Posterior cingulate gyrus (tissue), 11 donors: ENCODE measurements at places on chromosomes 4 and X.

GRCh38 chrX:99914635-99915034, 495.4 kb downstream of the PCDH19 start:
- no peak for DNase-seq

- no peak for DNase-seq
Measured at GRCh38 chr4:30948653-30949052, 228.5 kb downstream of the PCDH7 start.

DNA sequence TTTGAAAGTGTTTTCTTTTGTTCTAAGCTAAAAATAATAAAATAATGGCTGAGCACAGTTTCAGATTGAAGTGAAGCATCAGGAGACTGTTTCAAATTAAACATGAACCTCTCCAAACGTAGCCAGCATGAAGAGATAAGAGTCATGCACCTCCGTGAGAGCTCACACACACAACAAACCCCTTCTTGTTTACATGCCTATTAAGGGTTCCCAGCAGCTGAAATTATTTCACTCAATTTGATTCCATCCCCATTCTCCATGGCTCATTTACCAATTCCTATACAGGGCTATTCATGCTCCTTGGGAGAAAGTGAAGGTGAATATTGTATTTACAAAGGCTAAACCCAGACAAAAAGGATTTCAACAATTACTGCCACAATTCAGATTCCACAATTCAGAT, 954.1 kb upstream of the INTU start:
- no peak for DNase-seq

DNA sequence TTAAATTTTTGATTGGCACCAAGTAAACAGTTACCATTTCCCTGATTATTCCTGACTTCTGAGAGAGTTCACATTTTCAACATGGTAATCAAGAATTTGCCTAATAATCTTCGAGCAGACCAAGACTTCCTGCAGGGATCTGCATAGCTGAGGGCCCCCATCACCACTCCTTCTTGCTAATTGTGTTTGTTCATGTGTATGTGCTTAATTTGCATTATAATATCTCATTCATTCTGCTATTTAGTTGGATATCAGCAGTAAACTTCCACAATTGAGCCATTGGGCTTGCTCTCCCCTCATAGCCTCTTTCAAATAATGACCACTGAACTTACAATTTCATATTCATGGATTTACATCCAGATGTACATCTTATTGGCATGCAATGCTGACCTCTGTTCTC, 292.5 kb downstream of the SPATA18 start:
- no peak for DNase-seq

DNA sequence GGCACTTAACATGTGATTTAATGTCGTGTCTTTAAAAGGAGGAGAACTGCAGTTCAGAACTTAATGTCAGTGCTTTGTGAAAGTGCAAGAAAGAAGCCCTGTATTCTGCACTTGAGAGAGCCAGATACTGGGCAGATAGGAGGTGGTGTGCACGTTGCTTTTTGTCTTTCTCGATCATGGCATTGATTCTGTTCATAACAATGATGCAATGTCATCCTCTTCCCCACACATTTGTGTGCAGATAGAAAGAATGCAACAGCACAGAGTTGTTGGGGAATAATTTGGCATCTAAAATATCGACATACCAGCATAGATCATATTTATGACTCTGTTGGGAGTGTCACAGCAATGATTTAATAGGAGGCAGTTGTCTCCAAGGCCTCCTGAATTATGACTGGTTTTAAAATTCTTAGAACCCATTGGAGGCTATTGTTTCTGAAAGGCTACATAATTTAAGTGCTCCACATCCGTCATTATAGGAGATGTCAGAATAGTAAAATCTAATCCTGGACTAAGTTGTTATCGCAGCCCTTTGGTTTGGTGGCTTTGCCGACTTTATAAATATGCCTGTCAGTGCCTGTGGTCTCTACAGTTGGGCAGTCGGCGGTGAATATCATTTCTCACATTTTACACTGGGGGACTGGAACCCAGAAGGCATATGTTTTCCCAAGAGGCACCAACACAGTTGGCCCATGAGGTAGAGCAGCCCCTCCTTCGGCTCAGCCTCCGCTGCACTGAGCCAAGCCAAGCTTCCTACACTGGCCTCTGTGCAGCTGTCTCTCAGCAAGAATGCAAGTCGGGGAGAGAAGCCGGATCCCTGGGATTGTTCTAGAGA, 124.9 kb downstream of the PTTG2 start:
- no peak for DNase-seq

DNA sequence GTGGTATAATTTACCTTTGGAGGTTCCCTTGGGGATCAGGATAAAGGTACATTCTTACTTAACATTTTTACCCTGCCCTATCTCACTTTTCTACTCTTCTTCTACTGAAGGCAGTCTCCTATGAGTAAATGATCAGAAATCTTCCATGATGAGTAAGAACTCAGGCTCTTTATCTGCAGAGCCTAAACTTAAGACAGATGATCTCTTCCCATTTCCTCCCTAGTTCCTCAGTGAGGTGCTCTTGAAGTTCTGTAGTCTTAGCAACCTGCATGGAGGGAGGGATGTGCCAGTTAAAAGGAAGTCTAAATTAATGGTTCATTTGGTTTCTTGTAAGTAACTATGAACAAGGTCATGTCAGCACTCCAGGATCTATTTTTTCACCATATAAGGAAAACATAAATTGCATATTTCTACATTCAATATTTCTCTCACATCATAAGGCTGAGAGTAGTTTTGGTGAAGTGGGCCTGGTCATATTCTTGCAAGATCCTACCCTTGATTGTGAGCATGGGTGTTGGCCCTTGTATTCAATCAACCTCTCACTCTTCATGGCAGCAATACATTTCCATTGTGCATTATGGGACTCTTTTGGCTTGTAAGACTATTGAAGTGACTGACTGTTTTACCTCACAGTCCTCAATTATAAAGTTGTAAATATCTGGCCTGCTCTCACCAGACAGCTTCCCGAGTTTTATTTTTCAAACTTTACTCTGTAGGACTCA, 295.5 kb downstream of the SLC7A11 start:
- DNase-seq, result no peak

GRCh38 chr4:168867128-168867527, 142.9 kb downstream of the CBR4 start:
- DNase-seq, result no peak

DNA sequence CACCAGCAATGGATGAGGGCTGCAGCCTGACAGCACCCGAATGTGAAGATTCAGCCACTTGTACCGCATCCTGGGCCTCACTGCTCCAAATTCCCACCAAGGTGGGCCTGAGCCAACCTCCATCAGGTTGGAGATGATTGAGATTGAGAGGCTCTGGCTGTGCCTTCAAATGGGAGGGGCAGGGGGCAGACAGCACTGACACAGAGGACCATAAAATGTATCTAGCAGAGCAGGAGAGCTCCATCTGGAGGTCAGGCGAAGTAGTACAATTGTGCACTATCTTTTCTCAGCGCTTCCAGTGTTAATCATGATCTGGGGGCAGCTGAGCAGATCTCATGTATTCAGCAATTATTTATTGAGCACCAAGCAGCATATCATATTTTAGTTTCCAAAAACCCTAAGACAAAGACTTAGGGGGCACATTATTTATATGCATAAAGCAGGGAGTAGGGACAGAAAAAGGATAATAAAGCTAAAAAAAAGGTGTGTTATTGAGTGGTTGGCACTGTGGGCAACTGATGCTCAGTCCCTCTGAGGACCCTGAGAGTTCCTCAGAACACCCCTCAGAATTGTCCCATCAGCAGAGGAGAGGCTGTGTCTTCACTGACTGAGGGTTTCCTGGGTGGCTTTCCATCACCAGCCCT, 31.6 kb upstream of the C1QTNF7 start:
- no peak for DNase-seq

- no peak for DNase-seq
Measured at GRCh38 chr4:41379230-41379629, 122.5 kb downstream of the UCHL1 start.

DNA sequence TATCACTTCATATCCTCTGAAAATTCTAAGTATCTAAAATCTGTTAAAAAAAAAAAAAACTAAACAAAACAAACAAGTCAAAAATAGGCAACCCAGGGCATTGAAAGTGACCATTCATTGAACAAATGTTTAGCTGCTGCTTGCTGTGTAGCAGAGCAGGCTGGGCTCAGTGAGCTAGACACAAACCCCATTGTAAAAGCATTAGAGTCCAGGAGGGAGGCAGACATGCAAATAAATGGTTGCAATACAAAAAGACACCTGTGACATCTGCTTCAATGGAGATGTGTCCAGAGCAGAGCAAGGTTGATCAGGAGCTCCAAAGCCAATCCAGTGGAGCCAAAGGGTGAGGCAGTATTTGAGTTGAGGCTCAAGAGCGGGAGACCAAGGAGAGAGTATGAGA, 267.3 kb upstream of the GATB start:
- DNase-seq, result no peak

GRCh38 chr4:74038425-74039314, at the start of gene CXCL3:
Gene CXCL3 (minus strand): TSS chr4:74038689. CDS start chr4:74038611, 78 bp downstream.
- DNase-seq, result peak; percentile 49

- no peak for DNase-seq
Measured at GRCh38 chr4:99507349-99507748, 3.5 kb upstream of the C4orf17 start.

GRCh38 chrX:150779385-150779784, 86.2 kb downstream of the MTMR1 start:
- no peak for DNase-seq

GRCh38 chrX:145405012-145405411, 157.7 kb downstream of the SPANXN1 start:
- DNase-seq, result no peak

GRCh38 chrX:12153741-12154140, 15.5 kb downstream of the FRMPD4 start:
- DNase-seq, result no peak

- no peak for DNase-seq
Measured at GRCh38 chrX:40207626-40208025, 109.9 kb upstream of the BCOR start.

DNA sequence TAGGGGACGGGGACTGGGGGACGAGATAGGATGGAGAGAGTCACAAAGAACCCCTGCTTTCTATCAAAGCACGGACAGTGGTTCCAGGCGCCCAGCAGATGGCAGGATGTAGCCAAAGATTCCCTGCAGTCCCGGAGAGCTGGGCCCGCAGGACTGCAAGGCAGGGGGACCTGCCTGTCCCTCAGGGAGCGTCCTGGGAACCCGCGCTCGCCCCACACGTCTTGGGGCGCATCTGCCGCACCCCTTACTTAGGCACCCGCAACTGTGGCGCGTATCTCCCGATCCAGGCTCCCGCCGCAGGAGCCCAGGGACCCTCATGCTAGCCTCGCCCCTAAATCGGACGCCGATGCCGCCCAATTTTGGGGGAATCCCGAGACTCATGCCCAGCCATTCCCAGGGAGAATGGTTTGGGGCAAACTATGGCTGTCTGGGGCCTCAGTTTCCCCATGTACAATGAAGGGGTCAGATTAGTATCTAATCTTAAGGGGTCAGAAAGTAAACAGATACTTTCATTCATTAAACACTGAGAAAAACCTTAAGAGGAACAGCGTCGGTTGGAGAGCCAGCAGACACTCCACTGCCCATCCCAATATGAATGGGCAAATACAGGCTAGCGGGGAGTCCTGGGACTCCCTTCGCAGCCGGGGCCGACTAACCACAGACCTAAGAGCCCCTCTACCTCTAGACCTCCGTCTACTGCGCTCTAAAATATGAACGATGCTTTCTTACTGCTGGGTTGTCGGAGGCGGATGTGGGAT, 581 bp upstream of the STK32B start:
- peak; percentile 68 for DNase-seq

GRCh38 chrX:2589186-2590020, 88.6 kb upstream of the DHRSX start:
- DNase-seq, result no peak

GRCh38 chr4:140100771-140101170, 53.2 kb downstream of the MAML3 start:
- DNase-seq, result no peak

DNA sequence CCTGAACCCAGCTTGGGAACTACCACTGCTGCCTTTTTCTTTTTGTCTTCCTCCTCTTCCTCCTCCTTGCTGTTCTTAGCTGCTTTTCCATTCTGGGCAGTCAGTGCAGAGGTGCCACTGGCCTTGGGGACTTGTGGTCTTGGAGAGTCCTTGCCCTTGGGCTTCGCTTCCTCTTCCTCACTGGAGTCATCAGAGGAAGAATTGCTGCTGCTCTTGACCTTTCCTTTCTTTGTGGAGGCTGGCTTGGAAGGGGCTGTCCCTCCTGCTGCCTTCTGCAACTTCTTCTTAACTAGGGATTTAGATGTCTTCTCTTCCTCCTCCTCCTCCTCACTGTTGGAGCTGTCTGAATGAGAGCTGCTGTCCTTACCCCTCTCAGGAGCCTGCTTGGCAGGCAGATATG, 53.2 kb downstream of the FAM9B start:
- DNase-seq, result no peak

DNA sequence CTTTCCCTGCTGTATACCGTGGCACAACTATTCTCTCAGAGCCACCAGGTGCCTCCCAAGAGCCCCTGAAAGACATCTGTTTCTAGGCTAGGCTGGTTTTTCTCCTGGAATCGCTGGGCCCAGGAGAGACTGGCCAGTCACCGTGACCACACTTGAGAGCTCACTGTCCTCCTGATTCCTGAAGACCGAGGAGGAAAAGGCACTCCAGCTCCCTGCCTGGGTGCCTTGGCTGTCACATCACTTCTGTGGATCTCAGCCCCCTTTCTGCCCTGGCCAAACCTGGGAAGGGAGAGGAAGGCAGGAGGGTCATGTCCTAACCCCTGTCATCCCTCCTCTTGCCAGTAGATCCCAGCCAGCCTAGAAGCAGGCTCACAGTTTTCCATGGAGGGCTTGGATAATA, 54.7 kb upstream of the LAS1L start:
- no peak for DNase-seq

GRCh38 chrX:43728966-43729365, 72.9 kb downstream of the MAOA start:
- no peak for DNase-seq

DNA sequence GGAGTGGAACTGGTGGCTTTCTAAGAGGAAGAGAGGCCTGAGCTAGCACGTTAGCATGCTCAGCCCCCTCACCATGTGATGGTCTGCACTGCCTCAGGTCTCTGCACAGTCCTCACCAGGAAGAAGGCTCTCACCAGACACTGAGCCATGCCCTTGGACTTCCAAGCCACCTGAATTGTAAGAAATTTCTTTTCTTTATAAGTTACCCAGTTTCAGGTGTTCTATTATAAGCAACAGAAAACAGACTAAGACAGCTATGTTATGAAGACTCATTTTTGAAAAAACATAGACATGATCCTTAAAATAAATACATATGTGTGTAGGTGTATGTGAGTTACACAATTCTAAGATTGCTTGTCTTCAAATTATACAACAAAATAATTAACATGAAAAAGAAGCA, 74.7 kb downstream of the CEP44 start:
- no peak for DNase-seq

GRCh38 chrX:103864886-103865534, 33.0 kb upstream of the RAB9B start:
- no peak for DNase-seq

GRCh38 chr4:154944996-154945395, 163.9 kb downstream of the RBM46 start:
- DNase-seq, result no peak

GRCh38 chrX:110665223-110666002, 130.2 kb downstream of the CHRDL1 start:
- DNase-seq, result peak; percentile 8
